ENCODE measurements at places on chromosomes 5 and 9. TPM values are rescaled to one million over a fixed set of nuclear protein-coding genes. Genes with fewer than 3 reads are reported as not detected.

GRCh38 chr9:128143525-128144238, 5.6 kb upstream of the LCN2 start:
- DNase-seq: no peak

GRCh38 chr5:90144625-90145327, 264.8 kb downstream of the CETN3 start:
- no peak for DNase-seq

DNA sequence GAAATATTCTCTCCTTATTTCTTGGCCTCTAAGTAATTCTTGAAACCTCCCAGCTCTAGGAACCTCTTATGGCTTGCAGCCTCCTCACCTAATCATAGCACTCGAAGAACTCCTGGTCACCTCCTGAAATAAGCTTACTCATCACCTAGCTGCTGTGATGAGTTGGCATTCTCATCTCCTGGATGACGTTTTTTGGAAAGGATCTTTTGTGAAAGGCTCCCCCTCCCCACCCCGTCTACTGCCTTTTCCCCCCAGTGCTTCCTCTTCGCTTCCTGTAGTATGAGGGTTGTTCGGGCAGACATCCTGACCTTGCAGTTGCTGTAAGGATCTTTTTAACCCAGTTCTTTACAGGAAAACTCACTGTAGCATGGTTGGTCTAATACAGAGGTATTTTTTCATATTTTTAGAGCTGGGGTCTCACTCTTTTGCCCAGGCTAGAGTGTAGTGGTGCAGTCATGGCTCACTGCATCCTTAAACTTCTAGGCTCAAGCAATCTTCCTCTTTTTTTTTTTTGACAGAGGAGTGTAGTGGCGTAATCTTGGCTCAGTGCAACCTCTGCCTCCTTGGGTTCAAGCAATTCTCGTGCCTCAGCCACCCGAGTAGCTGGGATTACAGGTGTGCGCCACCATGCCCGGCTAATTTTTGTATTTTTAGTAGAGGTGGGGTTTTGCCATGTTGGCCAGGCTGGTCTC, 41.8 kb downstream of the ARHGAP26 start:
- no peak for DNase-seq

DNA sequence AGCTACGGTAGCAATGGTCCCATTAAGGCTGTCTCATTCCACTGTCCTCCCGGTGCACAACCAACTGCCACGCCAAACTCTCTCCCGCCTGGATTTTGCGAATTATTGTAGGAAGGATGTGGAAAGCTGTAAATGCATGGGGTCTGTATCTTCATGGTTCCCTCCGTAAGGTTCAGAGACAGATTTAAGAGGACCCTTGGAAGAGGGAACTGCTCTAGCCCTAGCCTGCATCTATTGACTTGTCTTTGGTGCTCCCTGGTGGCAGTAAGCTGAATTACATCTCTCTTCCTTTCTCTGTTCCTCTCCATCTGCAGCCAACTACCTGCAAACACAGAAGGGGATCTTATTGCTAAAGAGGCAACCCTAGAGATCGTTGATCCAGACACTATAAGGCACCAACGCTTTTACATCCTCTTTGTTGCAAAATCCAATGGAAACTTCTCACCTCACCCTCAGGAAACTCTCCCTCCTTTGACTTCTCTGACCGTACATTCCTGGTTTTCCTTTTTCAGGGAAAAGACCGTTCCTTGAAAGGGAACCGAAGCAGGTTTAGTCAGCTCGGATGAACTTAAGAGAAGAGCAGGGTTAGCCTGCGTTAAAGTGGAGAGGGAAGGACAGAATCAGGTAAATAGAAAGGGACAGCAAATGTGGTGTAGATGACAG, 11.9 kb downstream of the CAPSL start:
- peak; percentile 78 for DNase-seq

- no peak for DNase-seq
Measured at GRCh38 chr9:89372230-89372816, 54.0 kb downstream of the SECISBP2 start.

GRCh38 chr9:92513349-92513748, 22.4 kb downstream of the ECM2 start:
- no peak for DNase-seq

- DNase-seq: no peak
Measured at GRCh38 chr5:95861864-95862561, 39.5 kb upstream of the GLRX start.

- no peak for DNase-seq
Measured at GRCh38 chr9:37380570-37380969, 41.9 kb upstream of the GRHPR start.

- no peak for DNase-seq
Measured at GRCh38 chr9:6441269-6441668, 28.3 kb downstream of the UHRF2 start.

DNA sequence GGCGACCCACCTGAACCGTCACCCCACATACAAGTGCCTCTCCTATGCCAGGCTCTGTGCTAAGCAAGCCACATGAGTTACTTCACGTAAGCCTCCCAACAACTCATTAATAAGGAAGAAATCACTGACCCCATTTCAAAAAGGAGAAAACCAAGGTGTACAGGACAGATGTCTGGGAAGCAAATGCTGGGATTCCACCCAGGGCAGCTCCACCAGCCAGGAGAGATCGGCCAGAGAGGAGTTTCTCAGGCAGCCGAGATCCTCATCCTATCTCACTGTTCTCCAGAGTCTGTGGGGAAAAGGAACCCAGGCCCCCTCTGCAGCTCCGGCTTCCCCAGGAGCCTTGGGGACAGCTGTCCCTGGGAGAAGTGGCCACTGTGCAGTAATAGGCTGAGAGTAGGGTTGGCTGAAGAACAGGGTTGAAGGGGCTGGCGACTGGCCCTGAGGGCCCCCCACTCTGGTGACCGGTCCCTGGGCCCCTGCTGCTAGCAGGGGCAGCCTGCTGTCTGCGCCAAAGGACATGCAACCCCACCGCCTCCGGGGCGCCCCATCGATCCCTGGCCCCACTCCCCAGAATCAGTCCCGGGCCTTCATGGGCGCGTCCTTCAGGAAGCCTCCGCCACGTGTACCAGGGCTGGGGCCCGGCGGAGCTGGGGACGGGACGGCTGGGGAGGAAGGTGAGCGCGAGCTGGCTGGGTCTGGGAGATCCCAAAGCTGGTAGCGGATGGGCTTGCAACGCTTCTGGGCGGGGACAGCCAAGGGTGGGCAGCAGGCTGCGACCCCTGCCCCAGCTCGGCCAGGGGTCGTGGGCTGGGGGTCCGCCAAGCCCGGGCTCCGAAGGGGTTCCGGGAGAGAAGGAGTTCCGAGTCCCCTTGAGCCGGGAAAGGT, 44.1 kb upstream of the STXBP1 start:
- no peak for DNase-seq

- DNase-seq: no peak
Measured at GRCh38 chr9:12723409-12724028, 30.3 kb downstream of the TYRP1 start.

DNA sequence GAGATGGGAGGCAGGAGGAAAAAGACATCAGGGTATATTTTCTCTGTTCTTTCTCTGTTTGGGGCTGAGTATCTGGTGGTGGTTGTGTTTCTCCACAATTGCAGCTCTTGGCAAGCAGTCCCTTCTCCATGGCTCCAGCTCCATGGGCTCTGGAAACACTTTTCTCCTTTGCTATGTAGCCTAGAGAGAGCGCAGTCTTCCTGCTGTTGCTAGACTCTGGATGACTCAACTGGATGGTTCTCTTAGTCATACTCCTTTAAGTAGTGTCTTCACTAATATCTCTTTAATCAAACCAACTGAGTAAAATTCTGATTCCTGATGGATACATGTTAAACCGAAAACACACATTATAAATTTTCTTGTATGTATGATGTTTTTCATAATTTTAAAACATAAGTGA, 3.3 kb upstream of the PLGRKT start:
- DNase-seq: no peak

DNA sequence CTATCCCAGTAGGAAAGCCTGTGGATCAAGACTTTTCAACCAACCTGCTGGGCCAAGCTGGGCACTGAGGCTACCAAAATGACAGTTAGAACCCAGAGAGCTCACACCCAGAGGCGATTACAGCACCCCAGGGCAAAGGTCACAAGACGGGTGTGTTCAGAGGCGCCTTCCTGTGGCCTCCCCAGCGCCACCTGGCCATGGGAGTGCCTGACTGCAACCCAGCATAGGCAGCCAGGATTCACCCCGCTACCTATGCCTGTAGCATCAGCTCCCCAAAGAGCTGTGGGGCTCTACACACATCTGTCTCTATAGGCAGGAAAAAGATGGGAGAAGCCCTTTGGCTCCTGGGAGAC, 33.5 kb downstream of the PDGFRB start:
- DNase-seq: no peak

- DNase-seq: no peak
Measured at GRCh38 chr5:154044581-154044980, 5.8 kb downstream of the MFAP3 start.

DNA sequence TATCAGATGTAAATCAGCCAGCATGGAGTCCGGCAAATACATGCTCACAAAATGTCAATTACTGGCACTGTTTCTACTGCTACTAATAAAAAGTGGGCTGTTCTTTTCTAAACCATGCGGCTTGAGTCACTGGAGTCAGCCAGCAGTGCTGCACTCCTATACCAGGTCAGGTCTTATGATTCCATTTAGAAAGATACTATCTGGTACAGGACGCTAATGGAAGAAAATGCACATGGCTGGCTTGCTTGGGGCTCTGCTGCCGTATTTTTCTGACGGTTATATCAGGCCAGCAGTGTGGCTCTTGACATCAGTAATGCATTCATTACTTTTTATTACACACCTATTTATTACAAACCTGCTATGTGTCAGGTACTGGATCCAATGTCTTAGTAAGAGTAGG, 74.3 kb downstream of the NDFIP1 start:
- no peak for DNase-seq

DNA sequence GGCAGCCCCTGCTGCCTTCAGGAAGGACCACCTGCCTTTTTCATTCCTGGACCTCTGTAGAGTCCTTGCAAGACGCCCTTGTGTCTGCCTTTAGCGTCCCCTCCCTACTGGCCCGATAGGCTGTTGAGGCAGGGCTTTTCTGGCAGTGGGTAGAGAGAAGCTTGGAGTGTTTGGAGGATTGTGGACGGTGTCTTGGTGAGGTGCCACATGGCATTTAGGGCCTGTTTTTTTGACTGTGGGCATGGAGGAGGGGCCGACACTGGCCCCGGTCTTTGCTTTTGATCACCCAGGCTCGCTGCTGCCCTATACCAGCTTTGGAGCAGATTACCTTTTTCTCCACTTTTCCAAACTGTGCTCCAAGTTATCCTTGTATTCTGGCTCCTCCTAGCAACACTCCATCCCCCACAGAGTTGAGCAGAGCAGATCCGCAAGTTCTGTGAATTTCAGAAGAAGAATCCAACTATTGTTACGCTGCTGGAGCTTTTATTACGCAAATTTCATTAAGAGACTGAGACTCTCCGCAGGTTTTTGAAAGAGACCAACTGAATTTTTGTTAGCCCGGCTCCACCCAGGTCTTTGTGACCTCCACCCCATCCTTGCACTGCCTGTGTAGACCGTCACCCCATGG, 34.8 kb upstream of the PRDM12 start:
- no peak for DNase-seq

GRCh38 chr5:154370119-154370518, 75.7 kb upstream of the SAP30L start:
- DNase-seq: no peak

GRCh38 chr5:153099328-153099727, 391.1 kb upstream of the GRIA1 start:
- DNase-seq: no peak

- DNase-seq: no peak
Measured at GRCh38 chr5:180387798-180388197, 34.7 kb upstream of the GFPT2 start.

- DNase-seq: no peak
Measured at GRCh38 chr9:88053856-88054501, 79.6 kb upstream of the CDK20 start.

- no peak for DNase-seq
Measured at GRCh38 chr5:179258001-179258921, 87.0 kb downstream of the ADAMTS2 start.

DNA sequence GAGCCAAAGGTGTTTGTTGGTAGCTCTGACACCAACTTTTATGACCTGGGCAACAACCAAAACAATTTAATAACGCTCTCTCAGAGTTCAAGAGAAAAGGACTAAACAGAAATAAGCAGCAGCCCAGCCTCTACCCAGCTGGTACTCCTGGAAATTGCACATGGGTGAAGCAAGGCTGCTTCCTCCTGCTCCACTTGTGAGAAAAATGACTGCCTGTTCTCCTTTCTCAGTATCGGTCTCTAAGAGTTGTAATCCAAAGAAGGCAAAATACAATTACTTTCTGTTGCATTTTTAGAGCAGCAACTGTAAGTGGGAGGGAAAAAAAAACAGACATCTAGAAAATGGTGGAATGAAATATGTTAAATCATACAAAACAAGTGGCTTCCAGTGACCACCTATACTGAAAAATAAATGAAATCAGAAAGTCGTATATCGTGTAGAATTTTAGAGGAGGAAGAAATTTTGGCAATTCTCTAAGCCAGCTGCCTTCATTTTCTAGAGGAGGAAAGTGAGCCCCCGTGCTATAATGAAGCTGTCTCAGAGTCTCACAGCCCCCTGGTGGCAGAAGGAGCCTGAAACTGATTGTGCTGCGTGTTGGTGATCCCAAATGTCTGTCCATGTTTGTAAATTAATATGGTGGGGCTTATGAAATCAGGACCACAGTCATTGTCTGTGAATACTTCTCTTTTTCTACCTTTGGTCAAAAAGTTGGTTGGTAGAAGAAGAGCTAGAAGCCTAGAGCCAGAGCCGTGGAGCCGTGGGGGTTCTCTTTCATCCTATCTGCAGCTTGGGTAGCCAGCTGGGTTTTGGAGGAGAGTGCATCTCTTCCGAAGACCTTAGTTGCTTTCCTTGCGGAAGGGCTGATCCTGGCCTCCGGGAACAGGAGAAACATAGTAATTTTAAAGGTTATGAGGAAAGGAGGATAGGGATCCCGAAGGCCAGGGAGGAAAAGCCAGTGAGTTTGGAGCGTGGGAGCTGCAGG, 139.9 kb downstream of the PIP5K1B start:
- peak; percentile 60 for DNase-seq

CACFD1 gene
- polyA plus RNA-seq: 18.7 TPM

LHX3 gene
- polyA plus RNA-seq: not detected

TCERG1 gene
- polyA plus RNA-seq: 46.8 TPM

PRRC1 gene
- 22.9 TPM for polyA plus RNA-seq

C9orf152 gene
- polyA plus RNA-seq: 4.2 TPM

IFNA2 gene
- polyA plus RNA-seq: not detected

MYMK gene
- not detected for polyA plus RNA-seq

COL15A1 gene
- 8.1 TPM for polyA plus RNA-seq

MAMDC2 gene
- 8.7 TPM for polyA plus RNA-seq

RABGAP1 gene
- polyA plus RNA-seq: 14.7 TPM

RANBP6 gene
- 10.3 TPM for polyA plus RNA-seq

GFRA3 gene
- 0.18 TPM for polyA plus RNA-seq

ZNF454 gene
- 1.0 TPM for polyA plus RNA-seq

Measured in lung (tissue), 17 donors.